ENCODE measurements at places on chromosomes 2 and 18. TPM values are rescaled to one million over a fixed set of nuclear protein-coding genes. Genes with fewer than 3 reads are reported as not detected.

DNA sequence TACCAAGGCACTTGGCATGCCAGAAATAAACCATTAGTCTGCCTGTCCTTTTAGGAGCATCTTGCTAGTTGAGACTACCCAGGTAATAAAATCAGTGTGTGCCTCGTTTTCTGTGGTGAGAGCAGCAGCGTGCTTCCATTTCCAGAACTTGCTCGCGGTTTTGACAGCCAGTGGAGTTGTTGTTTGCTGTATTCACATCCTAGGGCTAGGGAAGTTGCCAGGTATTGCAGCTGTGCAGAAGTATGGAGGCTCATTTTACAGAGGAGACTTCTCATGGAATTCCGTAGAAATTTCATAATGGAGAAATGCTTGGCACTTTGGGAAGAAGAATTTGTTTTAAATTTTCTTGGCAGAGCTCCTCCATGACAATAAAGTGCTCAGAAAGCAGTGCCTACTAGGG, 1355.1 kb upstream of the ZEB2 start:
- DNase-seq: no peak

DNA sequence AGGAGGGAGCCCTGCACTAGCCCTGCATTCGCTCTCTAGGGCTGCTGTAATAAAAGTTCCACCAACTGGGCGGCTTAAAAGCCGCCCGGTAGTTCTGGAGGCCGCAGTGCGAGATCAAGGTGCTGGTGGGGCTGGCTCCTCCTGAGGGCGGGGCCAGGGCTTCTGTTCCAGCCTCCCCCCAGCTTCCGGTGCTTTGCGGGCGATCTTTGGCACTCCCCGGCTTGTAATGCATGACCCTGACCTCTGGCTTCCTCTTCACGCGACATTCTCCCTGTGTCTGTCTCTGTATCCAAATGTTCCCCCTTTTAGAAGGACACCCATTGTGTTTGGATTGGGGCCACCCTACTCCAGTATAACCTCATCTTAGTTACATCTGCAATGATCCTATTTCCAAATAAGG, 84.5 kb downstream of the ZCCHC2 start:
- DNase-seq: no peak

DNA sequence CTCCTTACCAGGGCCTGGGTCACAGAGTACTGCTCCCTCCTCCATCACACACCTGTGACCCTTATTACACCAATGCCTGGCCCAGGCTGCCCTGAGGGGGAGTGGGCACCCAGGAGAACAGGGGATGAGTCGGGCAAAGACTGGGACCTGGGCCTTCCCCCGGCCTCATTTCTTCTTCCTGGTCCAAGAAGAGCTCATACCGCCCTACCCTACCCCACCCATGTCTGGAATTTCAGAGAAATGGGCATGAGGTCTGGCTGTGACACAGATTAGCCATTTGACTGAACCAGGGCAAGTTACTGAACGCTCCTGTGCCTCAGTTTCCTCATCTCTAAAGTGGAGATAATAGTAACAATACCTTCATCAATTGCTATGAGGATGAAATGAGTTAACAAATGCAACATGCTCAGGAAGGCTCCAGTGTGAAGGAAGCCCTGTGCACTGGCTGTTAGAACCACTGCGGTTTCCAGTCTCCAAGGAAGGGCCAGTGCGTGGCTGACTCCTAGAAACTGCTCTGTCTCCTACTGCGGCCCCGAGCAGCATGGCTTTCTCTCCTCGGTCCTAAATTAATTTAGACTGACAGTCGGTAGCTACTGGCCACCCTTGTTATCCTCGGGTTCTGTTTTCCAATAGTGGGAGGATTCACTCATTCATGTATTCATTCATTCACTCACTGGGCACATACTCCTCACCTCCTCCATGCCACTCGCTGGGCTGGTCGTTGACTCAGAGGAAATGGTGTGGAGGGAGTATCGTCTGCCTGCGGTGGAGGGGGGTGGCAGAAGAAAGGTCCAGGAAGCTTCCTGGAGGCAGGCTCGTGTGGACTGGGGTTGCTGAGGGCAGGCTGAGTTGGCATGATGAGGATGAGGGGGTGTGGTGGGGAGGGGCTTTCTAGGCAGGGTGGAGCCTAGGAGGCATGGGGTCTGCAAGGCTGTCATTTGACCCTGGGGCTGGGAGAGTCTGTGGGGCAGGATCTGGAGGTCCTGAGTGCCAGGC, 175.6 kb downstream of the GLI2 start:
- DNase-seq: peak; percentile 63

GRCh38 chr2:46488389-46488788, 9.0 kb downstream of the TMEM247 start:
- DNase-seq: no peak

Gene ASTL
- not detected for total RNA-seq

- DNase-seq: no peak
Measured at GRCh38 chr18:75105551-75106254, 103.2 kb downstream of the PTGR3 start.

Gene TNFRSF11A
- under 0.01 TPM for total RNA-seq

Gene RAB6C
- total RNA-seq: under 0.01 TPM

DNA sequence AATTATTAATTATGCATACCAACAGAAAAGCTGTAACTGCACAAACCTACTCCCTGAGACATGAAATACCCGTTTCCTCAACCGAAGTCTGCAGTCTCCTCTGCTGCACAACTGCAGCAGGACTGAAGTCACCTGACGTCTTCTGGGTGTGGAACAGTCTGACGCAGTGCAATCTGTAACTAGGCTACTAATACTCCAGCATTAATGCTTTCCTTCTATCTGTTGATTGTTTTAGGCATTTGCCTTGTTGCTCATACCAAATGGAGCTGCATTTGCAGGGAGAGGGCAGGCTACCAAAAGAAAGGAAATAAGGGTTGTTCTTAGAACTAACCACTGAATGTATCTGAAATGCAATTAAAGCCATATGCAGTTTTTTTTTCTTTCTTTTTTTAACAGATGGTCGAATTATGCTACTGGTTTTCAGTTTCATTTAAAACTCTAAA, 40.1 kb downstream of the RTN4 start:
- peak; percentile 77 for DNase-seq

DNA sequence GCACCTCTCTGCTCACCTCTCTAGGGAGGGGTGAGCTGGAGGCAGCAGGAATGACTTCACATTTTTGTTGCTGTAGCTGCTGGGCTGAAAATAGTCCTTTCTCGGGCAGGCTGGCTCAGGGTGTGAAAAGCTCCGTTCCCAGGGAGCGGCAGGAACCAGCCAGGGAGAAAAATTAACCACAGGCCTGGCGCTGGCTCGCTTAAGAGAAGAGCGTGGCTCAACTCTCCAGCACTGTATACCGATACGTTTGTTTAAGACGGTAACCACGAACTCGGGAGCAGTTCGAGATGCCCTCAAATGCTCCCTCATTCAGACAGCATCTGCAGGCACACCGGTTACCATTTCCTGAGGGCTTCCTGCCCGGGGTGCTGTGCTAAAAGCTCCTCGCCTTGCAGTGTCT, 129.6 kb downstream of the CELF4 start:
- DNase-seq: no peak

DNA sequence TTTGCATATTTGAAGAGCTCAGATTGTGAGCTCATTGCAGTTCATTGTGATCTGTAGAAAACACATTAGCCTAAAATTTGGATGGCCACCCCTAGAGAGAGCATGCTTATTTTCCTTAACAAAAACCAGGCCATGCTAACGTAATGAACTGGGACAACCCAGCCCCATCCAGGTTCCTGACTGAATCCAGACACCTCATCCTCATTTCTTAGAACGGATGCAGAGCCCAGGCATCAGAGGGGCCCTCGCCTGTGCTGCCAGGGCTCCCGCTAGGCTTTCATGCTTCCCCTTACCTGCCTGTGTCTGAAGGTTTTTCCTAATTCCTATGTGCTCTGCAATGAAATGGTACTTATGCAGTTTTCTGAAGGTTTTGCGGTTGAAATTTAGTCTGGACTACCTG, 171.1 kb downstream of the CCDC102B start:
- DNase-seq: no peak

Gene SNORC
- total RNA-seq: 0.86 TPM

DNA sequence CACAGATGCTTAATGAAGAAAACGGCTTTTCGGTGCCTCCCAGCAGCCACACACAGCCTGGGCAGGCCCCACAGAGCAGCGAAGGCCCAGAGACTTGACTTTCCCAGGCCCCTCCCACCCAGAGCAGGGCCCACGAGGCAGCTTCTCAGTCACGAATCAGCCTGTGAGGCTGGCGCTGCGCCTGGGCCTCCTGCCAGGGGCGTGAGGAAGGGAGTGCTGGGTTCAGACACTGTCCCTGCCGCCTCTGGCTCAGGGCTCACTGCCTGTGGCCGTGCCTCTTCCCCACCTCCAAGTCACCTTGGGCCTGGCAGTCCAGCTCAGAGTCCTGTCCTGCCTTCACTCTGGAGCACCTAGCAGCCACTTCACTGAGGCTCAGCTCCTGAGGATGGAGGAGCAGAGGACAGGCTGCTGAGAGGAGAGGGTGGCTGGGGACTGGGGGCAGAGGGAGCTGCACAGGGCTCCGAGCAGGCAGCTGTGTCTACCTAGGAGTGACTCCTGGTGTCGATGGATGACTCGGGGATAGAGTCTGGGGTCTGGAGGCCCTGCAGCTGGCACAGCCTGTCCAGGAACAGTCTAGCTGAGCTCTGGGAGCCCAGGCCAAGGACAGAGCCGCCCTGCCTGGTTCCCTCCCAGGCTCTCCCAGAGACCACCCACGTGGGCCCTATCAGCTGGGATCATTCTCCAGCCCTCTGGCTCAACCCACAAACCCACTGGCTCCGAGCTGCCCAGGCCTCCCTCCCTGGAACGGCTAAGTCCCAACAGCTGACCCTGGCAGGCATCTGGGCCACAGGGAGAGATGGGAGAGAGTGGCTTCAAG, 36.4 kb upstream of the FOSL2 start:
- peak; percentile 93 for DNase-seq

- no peak for DNase-seq
Measured at GRCh38 chr2:72921088-72921851, 4.0 kb downstream of the EMX1 start.

GRCh38 chr2:206936843-206937230, 2.5 kb upstream of the CPO start:
- no peak for DNase-seq

- DNase-seq: peak; percentile 17
Measured at GRCh38 chr2:25618676-25619075, 54.7 kb downstream of the DTNB start.

Gene EML6
- total RNA-seq: 0.32 TPM

DNA sequence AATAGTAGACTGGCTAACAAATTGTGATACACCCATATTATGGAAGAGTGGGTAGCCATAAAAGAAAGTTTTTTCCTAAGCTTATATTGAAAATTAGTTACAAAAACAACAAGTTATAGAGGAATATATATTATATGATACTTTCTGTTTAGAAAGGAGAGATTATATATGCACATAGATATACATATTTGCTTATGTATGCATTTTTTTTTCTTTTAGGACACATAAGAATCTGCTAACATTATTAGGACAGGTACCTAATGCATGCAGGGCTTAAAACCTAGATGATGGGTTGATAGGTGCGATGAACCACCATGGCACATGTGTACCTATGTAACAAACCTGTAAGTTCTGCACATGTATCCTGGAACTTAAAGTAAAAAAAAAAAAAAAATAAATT, 179.6 kb upstream of the KCNJ3 start:
- no peak for DNase-seq

Gene FNDC4
- 8.6 TPM for total RNA-seq

GRCh38 chr2:79292958-79293315, 133.4 kb upstream of the REG3A start:
- no peak for DNase-seq

DNA sequence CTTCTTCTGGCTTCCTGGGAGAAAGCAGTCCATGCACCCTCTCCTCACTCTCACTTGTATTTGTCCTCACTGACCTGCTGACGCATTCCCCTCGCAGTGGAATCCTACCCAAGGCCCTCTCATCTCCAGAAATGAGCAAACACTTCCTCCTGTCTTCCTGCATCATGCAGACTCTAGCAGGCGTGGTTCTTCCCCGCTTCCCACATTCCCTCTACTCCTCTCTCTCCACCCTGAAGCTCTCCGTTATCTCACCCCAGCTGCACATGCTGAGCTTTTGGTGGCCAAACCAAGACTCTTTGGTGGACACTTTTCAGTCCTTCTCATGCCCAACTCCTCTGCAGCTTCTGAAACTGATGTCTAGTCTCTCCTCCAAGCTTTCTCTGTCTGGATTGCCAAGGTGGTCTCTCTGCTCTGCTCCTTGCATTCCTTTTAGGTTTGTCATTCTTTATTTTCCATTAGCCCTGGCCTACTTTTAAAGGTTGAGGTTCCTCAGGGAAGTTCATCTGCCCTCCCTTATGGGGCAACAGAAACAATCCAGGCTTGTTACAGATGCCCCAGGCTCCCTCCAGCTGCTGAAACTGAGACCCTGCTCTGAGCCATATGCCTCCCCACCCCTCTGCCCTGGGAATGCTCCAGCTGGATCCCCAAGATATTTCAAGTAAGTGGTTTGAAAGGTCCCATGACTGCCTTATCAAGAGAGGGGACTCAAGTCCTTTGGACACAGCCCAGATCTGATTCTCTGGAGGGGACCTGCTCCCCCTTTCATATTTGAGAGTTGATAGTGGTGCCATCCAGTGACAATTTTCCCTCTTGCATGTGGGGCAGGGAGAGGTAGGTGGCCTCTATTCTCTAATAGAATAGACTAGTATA, 835 bp upstream of the IL18RAP start:
- no peak for DNase-seq

GRCh38 chr18:75489493-75490190, 62.1 kb upstream of the SMIM21 start:
- DNase-seq: peak; percentile 91

GRCh38 chr2:33917252-33917651, 318.2 kb upstream of the FAM98A start:
- no peak for DNase-seq

DNA sequence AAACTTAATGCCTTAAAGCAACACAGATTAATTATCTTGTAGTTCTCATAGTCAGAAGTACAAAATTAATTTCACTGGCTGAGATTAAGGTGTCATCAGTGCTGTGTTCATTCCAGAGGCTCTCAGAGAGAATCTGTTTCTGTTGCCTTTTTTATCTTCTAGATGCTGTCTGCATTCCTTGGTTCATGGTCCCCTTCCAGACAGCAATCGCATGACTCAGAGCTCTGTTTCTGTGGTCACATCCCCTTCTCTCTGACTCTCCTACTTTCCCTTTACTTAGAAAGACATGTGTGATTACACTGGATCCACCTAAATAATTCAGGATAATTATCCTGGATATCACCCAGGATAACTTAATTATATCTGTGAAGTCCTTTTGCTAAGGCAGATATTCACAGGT, 148.6 kb downstream of the MAIP1 start:
- peak; percentile 86 for DNase-seq

All from fibroblast of villous mesenchyme (primary cell).